ENCODE measurements at places on chromosomes 4 and X.

DNA sequence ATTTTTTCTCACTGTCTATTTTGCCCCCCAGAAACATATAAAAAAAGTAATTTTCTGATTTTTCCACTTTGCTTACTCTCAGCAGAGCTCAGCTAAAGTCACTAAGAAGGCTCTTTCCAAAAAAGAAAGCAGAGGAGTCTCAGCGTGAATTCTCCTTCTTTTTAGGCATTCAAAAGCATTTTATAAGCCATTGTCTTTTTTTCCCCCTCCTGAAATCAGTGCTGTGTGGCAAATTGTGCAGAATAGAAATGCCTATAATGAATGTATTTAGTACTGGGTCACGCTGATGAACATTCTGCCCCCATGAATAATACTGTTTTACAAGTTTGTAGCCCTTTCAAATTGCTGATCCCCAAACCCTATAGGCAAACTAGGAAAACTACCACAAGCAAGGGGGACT is 1.6 kb upstream of the PCDH18 start:
- no peak for DNase-seq

DNA sequence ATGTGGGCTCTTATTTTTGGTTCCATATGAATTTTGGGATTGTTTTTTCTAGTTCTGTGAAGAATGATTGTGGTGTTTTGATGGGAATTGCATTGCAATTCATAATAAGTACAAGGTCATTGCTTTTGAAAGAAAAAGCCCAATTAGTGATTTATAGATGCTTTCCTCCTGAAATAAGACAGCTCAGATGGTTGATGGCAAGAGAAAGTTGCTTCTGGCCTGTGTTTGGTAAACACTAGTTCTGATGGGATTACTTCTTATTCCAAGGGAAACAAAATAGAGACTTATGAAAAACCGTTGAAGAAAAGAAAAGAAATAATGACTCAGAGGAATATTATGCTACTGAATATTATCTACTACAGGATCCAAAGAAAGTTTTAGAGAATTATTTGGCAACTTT is 144.9 kb downstream of the SPANXA1 start:
- no peak for DNase-seq

GRCh38 chr4:186347743-186348142 is 81.8 kb downstream of the F11 start:
- DNase-seq: no peak

GRCh38 chr4:84875636-84876371 is 90.7 kb downstream of the WDFY3 start:
- DNase-seq: no peak

- no peak for DNase-seq
Observed at GRCh38 chr4:35912174-35912573, 332.1 kb downstream of the ARAP2 start.

- DNase-seq: no peak
Observed at GRCh38 chr4:158859661-158860060, 90.8 kb downstream of the FNIP2 start.

DNA sequence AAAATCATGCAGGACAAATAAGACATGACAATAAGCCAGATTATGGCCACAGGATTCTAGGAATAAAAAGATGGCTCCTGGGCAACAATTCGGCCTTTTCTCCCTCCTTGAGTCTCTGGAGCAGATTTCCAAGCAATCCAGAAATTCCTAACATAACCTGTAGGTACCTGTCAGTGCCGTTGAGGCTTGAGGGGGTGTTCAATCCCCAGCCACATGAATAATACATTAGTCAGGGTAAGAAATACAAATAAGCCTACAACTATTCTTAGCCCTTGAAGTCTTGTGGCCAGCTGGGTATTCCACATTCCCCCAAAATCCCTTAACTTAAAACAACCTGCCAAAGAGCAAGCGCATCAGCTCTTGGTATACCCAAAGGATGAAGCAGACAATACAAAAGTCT is 9.7 kb downstream of the CXorf38 start:
- DNase-seq: no peak

DNA sequence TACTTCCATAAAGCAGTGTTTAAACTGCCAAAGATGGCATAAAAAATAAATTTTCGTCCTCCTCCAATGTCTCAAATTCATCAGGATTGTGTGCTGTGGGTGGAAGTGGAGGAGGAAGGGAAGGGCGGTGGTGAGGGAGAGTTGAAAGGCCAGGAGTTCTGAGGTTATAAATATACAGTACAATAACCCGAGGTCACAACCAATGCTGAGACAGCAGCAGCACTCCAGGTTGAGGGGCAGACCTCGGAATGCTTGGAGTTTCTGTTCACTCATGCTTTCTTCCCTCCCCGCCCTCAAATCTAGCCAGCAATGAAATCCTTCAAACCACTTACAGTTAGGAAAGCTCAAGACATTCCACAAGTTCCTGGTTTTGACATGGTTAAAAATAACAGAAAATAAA is 134.0 kb upstream of the SMAD1 start:
- no peak for DNase-seq

- no peak for DNase-seq
Observed at GRCh38 chrX:39946822-39947221, 150.9 kb downstream of the BCOR start.

GRCh38 chrX:13932416-13932815 is 97.3 kb downstream of the GEMIN8 start:
- no peak for DNase-seq

DNA sequence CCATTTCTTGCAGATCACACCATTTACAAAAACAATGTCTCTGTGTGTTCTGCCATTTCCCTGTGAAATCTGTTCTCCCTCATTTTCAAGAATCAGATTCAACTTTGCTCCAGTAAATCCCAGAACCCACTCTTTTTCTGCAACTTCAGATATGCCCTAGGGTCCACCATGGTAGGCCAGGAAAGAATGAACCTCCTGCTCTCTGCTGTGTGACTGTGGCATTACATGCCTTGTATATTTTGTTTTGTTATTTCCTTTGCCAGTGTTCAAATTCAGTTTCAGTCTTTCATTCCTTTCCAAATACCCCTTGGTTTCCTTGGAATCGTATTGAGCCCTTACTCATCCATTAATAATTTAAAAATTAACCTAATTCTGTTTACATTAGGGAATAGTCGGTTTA is 290.2 kb upstream of the VCX start:
- DNase-seq: no peak

GRCh38 chr4:111849746-111850284 is 295.4 kb upstream of the FAM241A start:
- DNase-seq: no peak

- no peak for DNase-seq
Observed at GRCh38 chr4:181331214-181331613, 912.0 kb upstream of the TENM3 start.

DNA sequence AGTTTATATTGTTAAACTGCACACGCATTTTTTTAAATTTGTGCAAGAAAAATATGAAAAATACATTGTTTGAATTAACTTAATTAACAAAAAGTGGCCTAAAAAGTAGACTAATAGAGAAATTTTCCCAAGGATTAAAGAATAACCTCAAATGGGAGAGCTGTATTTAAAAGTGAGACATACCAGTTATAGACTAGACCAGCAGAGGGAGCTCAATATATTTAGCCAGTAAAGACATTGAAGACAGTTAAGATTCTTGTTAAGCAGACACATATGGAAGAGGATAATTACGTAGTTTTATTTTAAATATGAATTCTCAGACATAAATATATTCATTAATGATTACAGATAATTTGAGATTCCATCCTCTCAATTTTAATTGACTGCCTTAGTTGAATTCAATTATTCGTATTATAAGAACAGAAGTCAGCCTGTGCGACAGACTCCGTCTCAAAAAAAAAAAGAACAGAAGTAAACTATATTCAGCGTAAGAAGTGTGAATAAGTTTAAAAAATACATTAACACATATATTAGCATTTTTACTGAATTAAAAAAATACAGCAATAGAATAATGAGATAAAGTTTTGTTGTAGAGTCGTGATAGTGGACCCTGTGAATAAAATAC is 64.8 kb downstream of the GLRA3 start:
- peak; percentile 51 for DNase-seq

GRCh38 chr4:7754565-7755262 is 184.9 kb downstream of the AFAP1 start:
- no peak for DNase-seq

DNA sequence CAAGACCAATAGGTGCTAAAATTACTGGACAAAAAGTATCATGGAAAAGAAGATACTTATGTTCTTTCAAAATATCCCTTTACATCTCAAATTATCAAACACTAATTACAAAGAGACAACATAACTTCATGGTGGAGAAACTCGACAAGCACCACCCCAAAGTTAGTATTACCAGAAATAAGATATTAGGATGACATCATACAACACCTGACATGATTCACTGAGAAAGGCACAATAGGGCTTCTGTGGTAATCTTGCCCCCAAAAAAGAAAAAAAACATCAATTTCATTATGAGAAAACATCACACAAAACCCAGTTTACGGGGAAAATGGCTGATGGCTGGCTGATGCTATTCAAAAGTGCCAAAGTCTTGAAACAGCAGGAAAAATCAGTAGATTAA is 1781.7 kb upstream of the PCDH10 start:
- DNase-seq: no peak

DNA sequence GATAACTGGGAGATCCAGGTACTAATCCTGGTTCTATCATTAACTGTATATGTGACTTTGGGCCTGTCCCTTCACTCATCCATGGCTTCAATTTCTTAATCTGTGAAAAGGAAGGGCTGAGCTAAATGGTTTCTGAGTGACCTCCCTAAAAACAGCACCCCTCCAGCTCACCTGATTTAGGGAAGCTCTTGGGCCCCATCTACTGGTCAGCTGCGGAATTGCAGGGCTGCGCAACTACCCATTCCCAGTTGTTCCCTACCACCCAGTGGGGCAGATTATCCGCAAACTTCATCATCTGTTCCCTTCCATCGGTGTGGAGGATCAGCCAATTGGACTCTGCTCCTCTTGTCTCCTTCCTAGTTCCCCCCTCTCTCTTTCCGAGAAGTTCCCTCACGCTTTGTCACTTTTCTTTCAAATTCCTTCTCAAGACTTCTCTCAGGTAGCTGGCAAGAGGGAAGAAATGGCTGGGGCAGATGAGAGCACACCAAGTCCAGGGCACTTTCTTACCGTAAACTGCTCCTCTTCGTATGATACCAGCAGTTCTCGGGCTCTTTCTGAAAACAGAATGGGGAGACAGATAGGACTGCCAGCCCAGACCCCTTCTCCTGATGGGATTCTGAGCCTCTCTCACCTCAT is 5.8 kb downstream of the LAS1L start:
- DNase-seq: peak; percentile 41

DNA sequence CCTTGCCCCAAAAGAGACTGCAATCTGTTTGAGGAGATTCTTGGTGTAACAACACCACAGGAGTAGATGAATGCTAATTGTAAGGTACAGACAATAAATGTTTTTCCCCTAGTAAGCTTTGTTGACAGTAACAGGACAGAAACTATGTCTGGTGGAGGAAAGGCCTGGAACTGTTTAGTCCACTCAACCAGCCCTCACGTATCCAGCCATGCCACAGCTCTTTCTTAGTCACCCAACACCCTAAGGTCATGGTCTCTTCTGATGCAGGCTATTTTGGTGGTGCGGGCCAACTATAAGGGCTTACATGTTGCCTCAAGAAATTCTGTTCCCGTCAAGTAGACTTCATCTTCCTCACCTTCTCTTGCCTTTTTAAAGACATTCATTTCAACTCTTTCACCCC is 75.9 kb upstream of the GAB1 start:
- DNase-seq: no peak

GRCh38 chrX:39896951-39897740 is 200.6 kb downstream of the BCOR start:
- no peak for DNase-seq

DNA sequence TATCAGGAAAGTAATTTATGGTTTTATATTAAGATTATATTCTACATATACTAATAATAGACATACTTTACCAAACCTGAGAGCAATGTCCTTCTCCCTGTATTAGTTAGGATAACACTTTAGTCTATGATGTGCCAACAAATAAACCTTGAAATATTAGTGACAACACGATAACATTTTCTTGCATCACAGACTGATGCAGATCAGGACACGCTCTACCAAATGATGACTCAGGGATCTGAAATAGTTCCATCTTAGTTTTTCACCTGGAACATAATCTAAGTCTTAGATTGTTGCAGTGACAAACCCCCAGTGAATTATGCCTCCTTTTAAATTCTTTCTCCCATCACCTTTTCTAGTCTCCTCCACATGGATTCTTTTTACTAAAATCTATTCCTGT is 214.2 kb downstream of the CLCN4 start:
- DNase-seq: no peak

- DNase-seq: no peak
Observed at GRCh38 chrX:115694028-115694427, 133.1 kb downstream of the PLS3 start.

DNA sequence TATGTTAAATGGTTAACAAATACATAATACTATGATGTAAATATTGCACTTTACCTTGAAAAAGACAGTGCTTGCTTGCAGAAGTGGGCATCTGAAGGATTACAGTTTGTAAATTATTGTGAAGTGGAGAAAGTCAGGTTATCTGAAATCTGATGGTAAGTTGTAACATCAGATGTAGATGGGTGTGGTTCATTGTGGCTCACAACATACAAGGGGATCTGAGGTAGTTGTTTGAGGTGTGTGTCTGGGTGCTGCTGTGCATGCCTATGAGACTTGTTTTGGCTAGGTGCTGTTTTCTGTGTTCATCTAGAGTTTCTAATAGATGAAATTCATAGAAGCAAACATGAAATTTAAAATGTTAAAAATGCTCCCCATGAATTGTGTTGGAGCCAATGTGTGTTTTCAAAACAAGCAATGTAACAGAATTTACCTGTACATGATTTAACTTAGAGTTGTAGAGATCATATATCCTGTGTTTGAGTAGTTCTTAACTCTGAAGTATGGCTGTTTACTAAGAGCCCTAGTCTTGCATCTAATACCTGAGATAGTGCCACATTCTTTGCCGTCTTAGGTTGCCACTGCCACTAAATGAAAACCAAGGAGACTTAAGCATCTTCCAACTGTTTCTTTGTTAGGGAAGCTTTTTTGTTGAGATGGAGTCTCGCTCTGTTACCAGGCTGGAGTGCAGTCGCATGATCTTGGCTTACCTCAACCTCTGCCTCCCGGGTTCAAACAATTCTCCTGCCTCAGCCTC is 11.9 kb upstream of the NDUFC1 start:
- DNase-seq: no peak

- no peak for DNase-seq
Observed at GRCh38 chr4:6926081-6926480, 16.5 kb downstream of the TBC1D14 start.

Measured in NCI-H446 (cell line).